ENCODE measurements at places on chromosomes 12 and 14.

DNA sequence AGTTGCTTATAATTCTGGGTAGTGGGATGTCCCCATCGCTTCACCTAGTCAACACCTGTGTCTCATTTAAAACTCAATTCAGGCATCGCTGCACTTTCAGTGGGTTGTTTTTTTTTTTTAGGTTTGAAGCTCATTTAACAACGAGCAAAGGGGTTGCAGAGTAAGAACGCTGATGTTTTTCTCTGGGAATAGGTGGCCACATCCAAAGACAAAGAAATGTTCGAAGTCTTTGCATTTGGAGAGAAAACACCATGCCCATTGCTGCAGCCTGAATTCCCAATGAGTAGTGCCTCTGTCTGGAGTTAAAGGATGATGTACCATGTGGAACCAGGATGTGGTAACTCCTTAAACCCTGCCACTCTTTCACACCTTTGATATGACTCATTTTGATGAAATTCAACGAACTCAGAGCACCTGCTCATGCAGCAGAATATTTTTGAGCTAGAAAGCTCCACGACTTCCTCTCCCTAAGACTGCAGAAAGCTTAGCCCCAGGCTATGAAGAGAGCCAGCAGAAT is 35.1 kb upstream of the BATF start:
- H3K4me3 ChIP-seq, result no peak overlapping the region
- no peaks in the 10 kb centered on the region for H3K36me3 ChIP-seq
- H3K4me1 ChIP-seq, result no peaks in the 10 kb centered on the region
- H3K27ac ChIP-seq, result no peak overlapping the region

DNA sequence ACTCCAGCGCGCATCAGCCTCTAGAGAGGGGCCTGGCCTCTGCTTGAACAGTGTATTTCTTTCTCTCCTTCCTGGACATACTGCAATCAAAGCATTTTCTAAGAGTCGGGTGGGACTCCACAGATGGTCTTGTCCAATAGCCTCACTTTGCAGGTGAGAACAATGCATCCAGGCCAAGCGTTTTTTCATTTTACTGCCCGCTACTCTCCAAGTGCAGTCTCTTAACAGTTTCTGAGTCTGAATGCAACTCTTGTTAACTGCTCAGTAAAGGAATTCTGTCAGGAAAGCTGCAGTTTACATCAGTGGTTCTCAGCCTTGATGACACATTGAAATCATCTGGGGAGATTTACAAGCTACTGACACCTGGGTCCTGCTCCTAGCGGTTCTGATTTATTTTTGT is 57.0 kb downstream of the IRF2BPL start:
- ATAC-seq, result no peak
- H3K4me1 ChIP-seq, result no peaks in the 10 kb centered on the region
- H3K27ac ChIP-seq, result no peak overlapping the region
- H3K27me3 ChIP-seq, result no peaks in the 10 kb centered on the region
- H3K36me3 ChIP-seq, result no peaks in the 10 kb centered on the region
- no peak overlapping the region for H3K4me3 ChIP-seq

DNA sequence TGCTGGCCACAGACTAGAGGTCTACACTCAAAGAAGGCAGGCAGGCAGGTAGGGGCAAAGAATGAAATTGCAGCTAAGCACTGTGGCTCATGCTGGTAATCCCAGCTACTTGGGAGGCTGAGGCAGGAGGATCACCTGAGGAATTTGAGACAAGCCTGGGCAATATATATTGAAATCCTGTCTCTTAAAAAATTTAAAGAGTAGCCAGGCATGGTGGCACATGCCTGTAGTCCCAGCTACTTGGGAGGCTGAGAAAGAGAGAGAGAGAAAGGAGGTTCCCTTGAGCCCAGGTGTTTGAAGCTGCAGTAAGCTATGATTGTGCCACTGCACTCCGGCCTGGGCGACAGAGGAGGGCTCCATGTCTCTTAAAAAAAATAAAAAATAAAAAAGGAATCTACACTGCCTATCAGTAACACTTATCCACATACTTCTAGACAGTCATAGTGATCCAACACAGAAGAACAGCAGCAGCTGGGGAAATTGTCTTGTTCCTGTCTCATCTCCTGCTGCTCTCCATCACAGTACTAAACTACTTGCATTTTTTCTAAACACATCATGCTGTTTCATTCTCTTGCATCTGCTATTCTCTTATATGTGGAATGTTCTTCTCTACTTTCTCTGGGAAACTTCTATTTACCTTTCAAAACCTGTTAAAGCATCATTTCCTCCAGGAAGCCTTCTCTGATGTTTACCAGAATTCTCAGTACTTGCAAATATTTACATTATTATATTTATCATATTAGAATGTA is 57.2 kb downstream of the ATF7 start:
- no peak for ATAC-seq
- H3K4me1 ChIP-seq, result peaks cover 57% of the 10 kb centered on the region
- no peaks in the 10 kb centered on the region for H3K27me3 ChIP-seq
- no peak overlapping the region for H3K4me3 ChIP-seq
- H3K36me3 ChIP-seq, result no peaks in the 10 kb centered on the region

- no peak overlapping the region for H3K4me3 ChIP-seq
- H3K4me1 ChIP-seq, result no peaks in the 10 kb centered on the region
- no peak for ATAC-seq
- no peaks in the 10 kb centered on the region for H3K36me3 ChIP-seq
- peaks cover 34% of the 10 kb centered on the region for H3K27me3 ChIP-seq
- no peak overlapping the region for H3K27ac ChIP-seq
These were observed 25.9 kb upstream of the DHRS2 start for GRCh38 chr14:23610090-23610814.

DNA sequence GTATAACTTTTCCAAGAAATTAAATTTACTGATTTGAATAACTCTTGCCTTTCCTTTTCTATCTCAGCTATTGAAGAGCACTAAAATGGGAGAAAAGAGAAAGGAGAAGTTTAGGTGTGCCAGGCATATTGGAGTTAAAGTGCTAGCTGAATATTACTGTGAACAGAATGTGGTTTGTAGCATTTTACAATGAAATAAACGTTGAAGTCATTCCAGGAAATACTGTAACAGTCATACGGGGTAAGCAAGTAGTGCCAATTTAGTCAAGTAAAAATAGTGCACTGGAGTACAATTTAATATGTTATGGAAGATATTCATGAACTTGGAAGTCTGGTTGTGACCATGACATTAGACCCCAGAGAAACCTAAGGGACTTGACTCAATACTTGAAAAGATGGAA is 62.1 kb downstream of the E2F7 start:
- no peak overlapping the region for H3K27ac ChIP-seq
- no peaks in the 10 kb centered on the region for H3K36me3 ChIP-seq
- H3K4me1 ChIP-seq, result peaks cover 4% of the 10 kb centered on the region
- no peaks in the 10 kb centered on the region for H3K27me3 ChIP-seq

- H3K27ac ChIP-seq, result no peak overlapping the region
- H3K4me1 ChIP-seq, result peaks cover 32% of the 10 kb centered on the region
- ATAC-seq, result no peak
- H3K27me3 ChIP-seq, result no peaks in the 10 kb centered on the region
- H3K36me3 ChIP-seq, result no peaks in the 10 kb centered on the region
- H3K4me3 ChIP-seq, result no peak overlapping the region
These were observed 12.7 kb downstream of the HIP1R start for GRCh38 chr12:122847921-122848421.

GRCh38 chr12:1946296-1946695 is 27.8 kb upstream of the CACNA2D4 start:
- no peaks in the 10 kb centered on the region for H3K27me3 ChIP-seq
- H3K4me3 ChIP-seq, result no peak overlapping the region
- peaks cover 3% of the 10 kb centered on the region for H3K4me1 ChIP-seq
- no peak overlapping the region for H3K27ac ChIP-seq

DNA sequence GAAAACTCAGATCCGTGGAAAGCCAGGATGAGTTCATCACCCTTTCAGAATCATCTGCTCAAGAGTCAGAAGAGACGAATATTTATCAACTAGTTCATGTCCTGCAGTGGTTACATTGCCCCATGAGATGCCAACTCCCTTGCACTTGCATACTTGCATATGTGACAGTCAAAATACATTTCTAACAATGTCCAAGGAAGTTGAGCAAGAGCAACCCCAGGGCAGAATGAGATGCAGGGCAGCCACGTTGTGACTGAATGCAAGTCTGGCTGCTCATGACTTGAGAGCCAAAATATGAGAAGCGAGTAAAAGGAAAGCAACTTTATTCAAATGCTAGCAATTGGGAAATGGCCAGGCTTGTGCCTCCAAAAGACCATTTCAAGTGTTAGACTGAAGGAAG is 23.6 kb upstream of the UTP20 start:
- peaks cover 4% of the 10 kb centered on the region for H3K27me3 ChIP-seq
- H3K27ac ChIP-seq, result no peak overlapping the region
- H3K4me1 ChIP-seq, result no peaks in the 10 kb centered on the region
